ENCODE measurements at places on chromosomes 7 and 10.

- DNase-seq, result no peak
Observed at GRCh38 chr7:2715341-2716231, 27.6 kb downstream of the AMZ1 start.

DNA sequence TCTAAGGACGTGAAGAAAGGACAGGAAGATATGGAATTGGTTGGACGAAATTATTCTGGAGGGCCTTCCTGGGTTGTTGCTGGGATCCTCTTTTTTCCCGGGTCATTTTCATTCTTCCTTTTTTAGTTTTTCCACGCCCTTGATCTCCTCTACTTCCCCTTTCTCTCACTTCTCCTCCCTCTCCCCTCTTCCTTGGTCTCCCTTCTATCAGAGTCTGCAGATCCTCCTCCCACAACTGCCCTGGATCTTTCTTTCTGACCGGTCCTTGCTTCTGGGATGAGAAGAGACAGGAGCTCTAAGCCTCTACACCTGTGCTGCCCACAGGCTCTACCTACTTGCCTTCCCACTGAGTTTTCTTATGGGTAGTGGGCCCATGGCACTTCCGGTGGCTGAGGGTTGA is 103.7 kb upstream of the RELN start:
- DNase-seq, result no peak

GRCh38 chr10:12727832-12728215 is 273.7 kb downstream of the CCDC3 start:
- no peak for DNase-seq

GRCh38 chr10:73859784-73860491 is 14.4 kb downstream of the CAMK2G start:
- no peak for DNase-seq

DNA sequence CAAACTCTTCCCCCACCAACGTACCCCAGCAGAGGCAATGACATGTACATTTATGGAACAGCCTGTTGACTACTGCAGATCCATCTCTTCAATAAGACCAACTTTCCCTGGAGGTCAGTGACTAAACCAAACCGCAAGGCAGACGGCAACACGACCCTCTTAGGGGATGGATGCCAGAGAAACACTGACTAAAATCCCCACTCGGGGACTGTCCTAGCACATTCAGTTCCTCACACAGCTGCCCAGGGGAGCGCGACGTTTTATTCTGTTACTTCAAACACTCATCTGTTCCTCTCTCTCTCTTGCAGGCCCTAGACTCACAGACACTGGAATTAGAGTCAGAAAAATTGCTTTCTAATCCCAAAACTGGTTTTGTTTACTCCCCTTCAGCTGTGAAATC is 146.5 kb upstream of the PRSS1 start:
- DNase-seq, result no peak

GRCh38 chr10:63382066-63382465 is 83.7 kb downstream of the JMJD1C start:
- DNase-seq, result no peak

- no peak for DNase-seq
Observed at GRCh38 chr10:125824736-125825135, 1.4 kb downstream of the BCCIP start.

- no peak for DNase-seq
Observed at GRCh38 chr10:18043148-18044006, 91.7 kb downstream of the SLC39A12 start.

- no peak for DNase-seq
Observed at GRCh38 chr10:83657487-83657886, 481.8 kb upstream of the GHITM start.

- no peak for DNase-seq
Observed at GRCh38 chr7:44793919-44794318, 2.6 kb upstream of the PPIA start.

DNA sequence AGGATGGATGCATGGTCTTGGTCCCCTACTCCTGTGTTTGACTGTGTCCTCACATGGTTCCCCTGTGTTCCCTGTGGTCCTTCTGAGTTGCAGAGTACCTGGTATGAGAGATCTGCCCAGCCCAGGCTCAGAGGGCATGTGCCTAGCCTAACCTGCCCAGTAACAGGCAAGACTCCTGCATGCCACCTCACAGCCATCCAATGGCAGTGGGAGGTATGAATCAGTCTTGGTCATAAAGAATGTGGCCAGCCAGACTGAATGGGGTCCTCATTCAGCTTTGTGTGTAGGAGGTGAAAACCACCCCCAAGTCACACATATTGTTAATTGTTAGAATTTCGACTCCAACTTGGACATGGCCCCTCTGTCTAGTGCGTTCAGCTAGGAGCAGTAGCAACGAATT is 17.2 kb upstream of the GPR158 start:
- DNase-seq, result no peak

- no peak for DNase-seq
Observed at GRCh38 chr7:16571941-16572340, 45.3 kb downstream of the LRRC72 start.

DNA sequence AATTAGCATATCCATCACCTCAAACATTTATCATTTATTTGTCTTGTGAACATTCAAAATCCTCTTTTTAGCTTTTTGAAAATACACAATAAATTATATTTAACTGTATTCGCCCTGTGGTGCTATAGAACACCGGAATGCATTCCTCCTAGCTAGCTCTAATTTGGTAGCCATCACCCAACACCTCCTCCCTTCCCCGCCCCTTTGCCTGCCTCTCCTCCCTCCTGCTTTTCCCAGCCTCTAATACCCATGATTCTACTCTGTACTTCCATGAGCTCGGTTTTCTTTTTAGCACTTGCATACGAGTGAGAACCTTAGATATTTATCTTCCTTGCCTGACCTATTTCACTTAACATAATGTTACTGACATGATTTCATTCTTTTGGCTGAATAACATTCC is 80.1 kb downstream of the ANKRD26 start:
- no peak for DNase-seq

Measured in stimulated activated CD4-positive, alpha-beta T cell treated with anti-CD3 and anti-CD28 coated beads, TNF-alpha, amount 100 ng/mL, for 1 hour (primary cell).